ENCODE measurements at places on chromosomes 6 and 20.

DNA sequence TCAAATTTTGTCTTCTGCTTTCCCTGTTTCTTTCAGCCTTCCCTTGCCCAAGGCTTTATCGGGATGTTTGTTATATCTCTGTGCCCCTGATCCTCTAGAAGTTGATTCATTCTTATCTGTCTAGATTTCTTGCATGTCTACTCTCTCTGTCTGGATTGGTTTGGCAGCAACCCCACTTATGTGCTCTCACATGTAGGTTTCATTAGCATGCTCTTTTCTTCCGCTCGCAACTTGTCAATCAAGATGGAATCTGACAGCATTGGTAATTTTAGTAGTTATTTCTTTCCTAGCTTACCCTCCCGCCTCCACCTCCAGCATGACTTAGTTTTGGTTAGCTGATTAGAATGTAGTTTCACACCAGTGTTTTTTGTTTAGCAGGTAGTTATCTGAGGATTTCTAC, 39.3 kb downstream of the LRRC1 start:
- no peak for DNase-seq

DNA sequence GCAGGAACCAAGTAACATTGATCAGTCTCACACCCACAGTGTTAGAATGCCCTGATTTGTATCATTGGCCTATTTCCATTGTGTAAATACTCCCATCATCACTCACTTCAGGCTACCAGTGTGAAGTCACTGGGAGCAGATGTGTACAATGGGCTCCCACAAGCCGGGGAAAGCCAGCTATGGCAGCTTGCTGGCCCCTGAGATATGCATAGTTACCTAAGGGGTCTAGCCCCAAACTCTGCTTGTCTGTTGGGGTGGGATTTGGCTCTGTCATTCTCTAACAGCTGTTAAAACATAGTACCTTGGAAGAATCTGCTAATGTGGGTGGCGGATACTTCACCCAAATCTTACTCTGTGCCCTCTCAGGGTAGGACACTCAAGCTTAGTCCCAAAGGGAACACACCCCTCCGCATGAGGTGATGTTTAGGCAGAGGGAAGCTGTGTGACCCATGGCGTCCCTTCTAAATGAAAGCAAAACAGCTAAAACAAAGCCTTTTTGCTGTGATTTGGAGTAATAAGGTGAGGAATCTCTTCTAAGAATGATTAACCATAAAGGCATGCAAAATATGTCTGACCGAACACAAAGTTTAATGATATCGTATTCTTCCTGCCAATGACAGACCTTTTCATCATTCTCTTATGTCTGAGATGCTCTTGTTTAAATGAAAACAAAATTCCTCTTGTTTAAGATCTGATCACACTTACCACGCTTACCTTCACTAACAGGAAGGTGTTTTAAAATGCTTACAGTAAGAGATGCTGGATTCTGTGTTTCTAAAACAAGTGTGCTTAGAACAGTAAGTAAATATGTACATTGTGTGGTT, 45.9 kb upstream of the PXDC1 start:
- DNase-seq: peak; percentile 82

DNA sequence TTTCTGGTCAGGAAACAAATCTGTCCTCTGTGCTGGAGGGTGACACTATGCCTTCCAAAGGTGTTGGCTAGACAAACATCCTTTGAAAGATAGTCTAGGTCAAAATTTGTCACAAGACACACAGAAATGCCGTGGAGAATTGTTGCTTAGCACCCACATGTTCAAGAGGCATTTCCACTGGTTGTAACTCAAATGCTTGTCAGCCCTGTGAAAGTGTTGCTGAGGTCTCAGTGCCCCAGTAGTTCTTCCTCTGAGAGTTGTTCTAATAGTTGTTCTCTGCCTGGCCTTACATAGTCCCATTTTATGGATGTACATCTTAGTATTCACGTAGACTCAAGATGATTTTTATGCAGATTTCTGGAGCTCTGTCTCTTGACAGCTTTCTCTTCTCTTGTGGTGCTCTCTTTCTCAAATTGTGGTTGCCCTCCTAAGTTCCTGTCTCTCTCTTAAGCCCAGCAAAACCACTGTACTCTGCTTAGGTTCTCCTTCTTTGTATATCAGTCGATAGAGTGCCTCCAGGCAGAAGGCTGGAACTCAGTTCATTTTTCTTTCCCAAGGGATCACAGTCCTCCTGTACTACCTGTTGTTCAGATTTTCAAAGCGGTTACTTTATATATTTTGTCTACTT, 39.5 kb upstream of the REV3L start:
- no peak for DNase-seq

DNA sequence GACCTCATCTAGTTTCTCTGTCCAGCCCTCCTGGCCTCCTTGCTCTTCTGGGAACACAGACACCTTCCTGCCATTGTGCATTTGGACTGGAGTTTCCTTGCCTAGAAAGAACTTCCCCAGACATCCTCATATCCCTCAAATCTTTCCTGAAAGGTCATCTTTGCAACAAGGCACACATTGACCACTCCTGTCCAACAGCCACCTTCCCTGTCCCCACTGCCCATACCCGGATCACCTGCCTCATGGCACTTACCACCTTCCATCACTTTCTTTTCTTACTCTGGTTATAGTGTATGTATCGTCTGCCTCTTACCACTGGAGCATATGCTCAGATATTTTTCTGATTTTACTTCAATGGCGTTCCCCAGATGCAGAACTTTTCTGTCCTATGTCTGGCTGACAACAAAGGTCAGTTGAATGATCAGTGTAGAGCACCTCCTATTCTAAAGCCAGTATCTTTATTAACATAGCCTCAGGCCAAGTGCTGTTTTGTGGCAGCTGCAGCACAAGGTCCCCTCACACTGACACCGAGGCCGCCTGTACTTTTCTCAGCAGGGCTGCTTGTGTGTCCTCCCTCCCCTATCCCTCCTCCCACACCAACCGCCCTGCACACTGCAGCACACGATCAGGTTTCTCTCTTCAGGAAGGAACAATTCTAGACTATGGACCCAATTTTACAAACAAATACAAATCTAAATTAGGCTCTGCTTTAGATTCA, 4.1 kb downstream of the HLA-C start:
- DNase-seq: no peak
